SHP77 (cell line): ENCODE measurements at places on chromosomes 16 and 17.

DNA sequence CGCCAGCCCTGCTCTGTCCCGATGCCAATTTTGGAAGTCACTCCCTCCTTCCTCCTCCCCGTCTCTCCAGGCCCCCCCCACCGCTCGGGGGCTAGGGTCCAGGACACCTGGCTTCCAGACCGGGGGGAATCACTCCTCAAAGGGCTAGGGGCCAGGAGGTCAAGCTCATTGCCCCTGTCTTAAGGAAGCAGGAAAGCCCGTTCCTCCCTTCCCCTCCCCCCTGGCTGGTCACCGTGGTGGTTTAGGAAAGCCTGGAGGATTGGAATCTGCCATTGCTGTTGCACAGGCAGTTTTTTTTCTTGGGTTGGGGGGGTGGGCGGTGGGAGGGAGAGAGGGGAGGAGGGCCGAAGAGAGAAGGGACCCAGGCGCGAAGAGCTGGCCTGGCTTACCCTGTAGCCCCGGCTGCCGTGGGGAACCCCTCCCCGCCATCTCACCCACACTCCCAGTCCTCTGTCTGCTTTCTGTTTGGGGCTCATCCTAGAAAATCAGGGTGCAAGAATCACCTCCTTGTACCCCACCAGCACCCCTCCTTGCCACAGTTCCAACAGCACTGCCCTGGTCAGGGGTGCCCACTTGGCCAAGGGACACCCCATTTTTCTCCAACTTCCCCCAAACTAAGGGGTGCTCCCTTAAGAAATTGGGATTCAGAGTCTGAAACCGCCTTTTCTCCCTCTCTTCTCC, 2.9 kb upstream of the BCL6B start:
- peak; percentile 82 for DNase-seq

- DNase-seq, result no peak
Observed at GRCh38 chr16:80375973-80376372, 164.8 kb upstream of the DYNLRB2 start.

GRCh38 chr16:9176547-9177418, 85.3 kb downstream of the HAPSTR1 start:
- DNase-seq, result no peak

DNA sequence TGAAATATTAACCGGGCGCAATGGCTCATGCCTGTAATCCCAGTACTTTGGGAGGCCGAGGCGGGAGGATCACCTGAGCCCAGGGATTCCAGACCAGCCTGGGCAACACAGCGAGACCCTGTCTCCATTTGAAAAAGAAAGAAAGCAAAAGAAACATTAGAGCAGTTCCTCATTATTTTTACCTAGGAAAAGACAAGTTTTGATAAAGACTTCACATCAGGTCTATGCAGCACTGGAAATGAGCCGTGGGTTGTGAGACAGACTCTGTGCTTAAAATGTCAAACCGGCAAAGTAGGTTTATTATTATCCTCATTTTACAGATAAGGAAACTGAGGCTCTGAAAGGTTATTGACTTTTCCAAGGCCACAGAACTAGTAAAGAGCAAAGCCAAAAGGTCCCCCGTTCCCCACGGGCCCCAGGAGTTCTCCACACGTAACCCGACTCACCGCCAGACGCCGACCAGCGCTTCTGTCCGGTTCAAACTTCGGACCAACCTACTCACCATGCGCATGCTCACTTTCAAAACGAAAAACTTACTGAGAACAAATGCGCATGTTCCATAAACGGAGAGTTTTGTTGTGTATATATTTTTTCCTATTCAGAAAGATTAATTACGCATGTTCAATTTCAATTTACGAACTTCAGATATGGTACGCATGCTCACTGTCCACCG, 356 bp downstream of the TUBD1 start:
- DNase-seq, result no peak

DNA sequence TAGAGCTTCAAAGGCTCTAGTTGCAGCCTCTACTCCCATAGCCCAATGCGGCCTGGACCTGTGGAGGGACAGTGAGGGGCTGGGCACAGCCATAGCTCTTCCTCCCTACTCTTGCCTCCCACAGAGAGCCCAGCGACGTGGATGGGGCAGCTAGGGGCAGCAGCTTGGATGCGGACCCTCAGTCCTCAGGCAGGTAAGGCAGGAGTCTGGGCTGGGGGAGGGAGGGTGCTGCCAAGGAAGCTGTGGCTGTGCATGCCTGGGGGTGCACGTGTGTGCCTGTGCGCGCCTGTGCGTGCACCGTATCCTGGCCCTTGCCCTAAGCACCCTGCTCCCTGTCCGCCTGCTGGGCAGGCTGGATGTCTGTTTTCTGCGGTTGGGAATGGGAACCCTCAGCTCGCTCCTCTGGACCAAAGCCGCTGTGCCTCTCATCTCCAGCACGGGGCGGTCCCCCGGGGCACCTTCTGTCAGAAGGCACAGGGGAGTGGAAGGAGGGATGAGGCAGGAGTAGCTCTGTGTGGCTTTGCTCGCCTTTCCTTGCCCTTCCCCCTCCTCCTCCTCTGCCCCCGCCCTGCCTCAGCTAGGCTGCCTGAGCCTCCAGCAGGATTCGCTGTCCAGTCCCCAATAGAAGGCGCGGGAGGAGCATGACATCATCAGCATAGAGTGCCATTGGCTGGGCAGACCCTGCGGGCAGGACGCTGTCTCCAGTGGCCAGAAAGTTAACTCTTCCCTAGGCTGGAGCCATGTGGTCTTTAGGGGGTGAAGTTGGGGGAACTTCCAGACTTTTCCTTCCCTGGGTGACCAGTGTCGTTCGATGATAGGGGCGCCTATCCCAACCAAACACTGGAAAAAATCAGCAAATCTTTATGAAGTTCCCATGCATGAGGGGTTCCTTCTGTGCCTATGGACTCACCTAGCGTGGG, 797 bp downstream of the PRCD start:
- DNase-seq, result peak; percentile 96

DNA sequence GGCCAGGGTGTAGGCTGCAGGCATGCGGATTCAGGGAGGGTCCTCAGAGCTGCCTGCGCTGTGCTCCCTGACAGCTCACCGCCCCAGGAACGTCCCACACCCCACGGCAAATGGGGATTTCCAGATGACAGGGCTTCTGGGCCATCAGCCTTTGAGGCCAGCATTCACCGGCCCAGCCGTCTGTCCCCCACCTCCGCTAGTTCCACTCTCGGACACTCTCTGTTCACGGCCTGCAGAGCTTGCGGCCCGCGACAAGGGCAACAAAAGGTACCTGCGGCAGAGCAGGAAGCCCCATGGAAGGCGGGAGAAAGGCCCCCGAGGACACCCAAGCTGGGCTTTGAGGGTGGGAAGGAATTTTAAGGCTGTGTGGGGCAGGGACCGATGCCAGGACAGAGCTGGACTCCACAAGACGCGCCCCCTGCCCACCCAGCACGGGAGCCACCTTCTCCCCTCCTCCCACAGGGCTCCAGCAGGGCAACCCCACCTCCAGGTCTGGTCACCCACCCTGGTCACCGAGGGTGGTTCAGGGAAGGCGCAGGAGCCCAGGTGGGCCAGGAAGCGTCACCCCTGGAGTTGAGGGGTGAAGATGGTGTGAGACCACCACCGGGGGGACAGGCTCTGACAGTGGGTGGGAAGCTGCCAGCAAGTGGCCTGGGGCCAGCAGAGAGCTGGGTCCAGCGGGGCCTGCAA, 5.6 kb upstream of the CYBA start:
- no peak for DNase-seq

DNA sequence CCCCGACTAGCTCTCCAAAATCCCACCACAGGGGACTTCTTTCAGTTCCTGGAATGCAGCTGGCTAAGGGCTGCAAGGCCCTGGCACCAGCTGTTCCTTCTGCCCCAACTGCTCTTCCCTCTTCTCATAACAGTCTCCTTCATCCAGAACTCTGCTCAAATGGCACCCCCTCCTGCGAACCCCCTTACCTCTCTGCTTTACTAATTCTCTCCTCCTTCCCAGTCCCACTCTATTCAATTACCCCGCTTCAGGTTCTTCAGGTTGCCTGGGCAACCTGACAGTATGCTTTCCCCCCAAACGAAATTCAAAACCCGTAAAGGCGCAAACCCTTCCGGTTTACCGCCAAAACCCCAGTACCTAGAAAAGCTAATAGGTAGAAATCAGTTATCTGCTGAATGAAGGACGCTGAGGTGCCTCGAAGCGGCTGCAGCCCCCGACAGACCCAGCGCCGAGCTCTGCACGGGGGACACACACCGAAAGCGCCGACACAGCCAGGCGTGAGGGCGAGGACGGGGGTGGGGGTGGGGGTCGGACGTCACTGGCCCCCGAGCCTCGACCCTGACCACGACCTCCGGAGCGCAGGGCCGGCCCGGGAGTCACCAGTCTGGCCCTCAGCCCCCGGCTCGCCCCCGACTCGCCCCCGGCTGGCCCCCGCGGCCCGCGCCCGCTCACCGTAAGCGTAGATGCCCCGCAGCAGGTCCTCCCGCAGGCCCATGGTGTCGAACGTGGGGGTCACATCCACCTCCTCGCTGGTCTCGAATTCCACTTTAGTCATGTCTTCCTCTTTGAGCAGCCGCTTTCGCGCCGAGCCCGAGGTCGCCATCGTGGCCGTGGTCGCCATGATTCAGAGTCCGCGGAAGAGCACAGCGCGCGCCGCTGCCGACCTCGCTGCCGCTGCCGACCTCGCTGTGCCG, 550 bp downstream of the EIF4A3 start:
- no peak for DNase-seq

GRCh38 chr17:60899115-60899514, 221.5 kb downstream of the BCAS3 start:
- DNase-seq, result no peak

DNA sequence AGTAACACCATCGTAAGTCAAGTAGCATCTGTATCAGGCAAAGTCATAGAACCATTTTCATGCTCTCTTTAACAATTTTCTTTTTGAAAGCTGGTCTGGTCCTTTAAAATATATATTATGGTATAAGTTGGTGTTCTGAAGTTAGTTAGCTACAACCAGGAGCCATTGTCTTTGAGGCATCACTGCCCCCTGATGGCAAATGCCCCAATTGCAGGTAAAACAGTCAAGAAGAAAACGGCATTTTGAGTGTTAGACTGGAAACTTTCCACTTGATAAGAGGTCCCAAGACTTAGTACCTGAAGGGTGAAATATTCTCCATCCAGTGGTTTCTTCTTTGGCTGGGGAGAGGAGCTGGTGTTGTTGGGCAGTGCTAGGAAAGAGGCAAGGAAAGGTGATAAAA, 14.1 kb downstream of the TP53 start:
- DNase-seq, result peak; percentile 39

GRCh38 chr16:84360170-84360569, 8.2 kb upstream of the ATP2C2 start:
- DNase-seq, result no peak

GRCh38 chr17:54544249-54544648, 356.4 kb upstream of the TOM1L1 start:
- DNase-seq, result no peak
